Spinal cord (tissue), 10 donors: ENCODE measurements at places on chromosomes 1 and 21. TPM values are rescaled to one million over a fixed set of nuclear protein-coding genes. Genes with fewer than 3 reads are reported as not detected.

KRTAP11-1 gene
- not detected for total RNA-seq

ETNK2 gene
- total RNA-seq = 18.2 TPM

OR2L8 gene
- total RNA-seq = 0.44 TPM

SLFNL1 gene
- total RNA-seq = 0.59 TPM

HRNR gene
- not detected for total RNA-seq

CLEC20A gene
- total RNA-seq = not detected

TMEM200B gene
- 5.4 TPM for total RNA-seq

DNA sequence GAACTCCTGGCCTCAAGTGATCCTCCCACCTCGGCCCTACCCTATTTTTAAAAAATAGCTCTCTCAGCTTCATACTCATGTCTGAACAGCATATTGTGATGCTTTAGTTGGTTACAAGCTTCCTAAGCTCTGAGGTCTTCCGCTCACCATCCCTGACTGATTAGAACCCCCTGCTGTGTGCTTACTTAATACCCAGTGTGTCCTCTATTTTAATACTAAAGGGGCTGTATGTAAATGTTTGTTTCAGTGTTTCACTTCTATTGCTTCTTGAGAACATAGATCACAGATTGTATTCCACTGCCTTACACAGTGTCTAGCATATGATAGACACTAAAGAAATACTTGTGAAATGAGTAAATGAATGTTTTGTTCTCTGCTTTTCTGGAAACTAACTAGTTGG, 29.8 kb downstream of the ZYG11B start:
- H3K4me1 ChIP-seq = no peaks in the 10 kb centered on the region
- DNase-seq = no peak
- H3K27me3 ChIP-seq = no peaks in the 10 kb centered on the region

DNA sequence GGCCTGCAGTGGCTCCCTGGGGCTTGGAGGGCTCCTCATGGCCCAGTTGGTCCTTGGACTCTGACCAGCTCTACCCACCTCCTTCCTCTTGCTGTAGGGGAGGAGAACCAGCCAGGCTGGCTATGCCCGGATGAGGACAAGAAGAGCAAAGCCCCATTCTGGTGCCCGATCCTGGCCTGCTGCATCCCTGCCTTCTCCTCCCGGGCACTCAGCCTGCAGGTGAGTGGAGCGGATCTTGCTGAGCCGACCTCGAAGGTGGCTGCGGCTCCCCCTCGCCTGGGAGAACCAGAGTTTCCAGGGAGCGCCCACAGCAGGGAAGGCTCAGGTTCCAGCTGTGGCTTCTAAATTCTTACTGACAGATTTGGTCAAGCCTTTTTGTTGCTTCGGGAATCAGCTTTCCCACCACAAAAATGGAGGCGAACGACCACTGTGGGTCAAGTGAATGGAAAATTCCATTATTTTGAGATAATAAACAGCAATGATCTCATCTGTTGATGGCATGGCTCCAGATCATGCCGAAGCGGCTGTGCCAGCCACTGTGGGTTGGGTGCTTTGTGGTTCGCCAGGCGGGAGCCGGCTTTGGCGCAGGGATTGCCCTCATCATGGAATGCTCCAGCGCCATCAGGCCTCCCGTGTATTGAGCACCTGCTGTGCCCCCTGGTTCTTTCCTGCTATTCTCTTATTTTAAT, 106.5 kb upstream of the ACTL8 start:
- H3K27me3 ChIP-seq = no peaks in the 10 kb centered on the region
- no peak overlapping the region for H3K4me3 ChIP-seq
- H3K4me1 ChIP-seq = peaks cover 26% of the 10 kb centered on the region
- H3K27ac ChIP-seq = no peak overlapping the region
- peaks cover 76% of the 10 kb centered on the region for H3K36me3 ChIP-seq

GRCh38 chr1:81998165-81998564, 197.4 kb downstream of the ADGRL2 start:
- no peaks in the 10 kb centered on the region for H3K27me3 ChIP-seq
- no peak overlapping the region for H3K27ac ChIP-seq
- DNase-seq = no peak
- H3K4me1 ChIP-seq = no peaks in the 10 kb centered on the region

DNA sequence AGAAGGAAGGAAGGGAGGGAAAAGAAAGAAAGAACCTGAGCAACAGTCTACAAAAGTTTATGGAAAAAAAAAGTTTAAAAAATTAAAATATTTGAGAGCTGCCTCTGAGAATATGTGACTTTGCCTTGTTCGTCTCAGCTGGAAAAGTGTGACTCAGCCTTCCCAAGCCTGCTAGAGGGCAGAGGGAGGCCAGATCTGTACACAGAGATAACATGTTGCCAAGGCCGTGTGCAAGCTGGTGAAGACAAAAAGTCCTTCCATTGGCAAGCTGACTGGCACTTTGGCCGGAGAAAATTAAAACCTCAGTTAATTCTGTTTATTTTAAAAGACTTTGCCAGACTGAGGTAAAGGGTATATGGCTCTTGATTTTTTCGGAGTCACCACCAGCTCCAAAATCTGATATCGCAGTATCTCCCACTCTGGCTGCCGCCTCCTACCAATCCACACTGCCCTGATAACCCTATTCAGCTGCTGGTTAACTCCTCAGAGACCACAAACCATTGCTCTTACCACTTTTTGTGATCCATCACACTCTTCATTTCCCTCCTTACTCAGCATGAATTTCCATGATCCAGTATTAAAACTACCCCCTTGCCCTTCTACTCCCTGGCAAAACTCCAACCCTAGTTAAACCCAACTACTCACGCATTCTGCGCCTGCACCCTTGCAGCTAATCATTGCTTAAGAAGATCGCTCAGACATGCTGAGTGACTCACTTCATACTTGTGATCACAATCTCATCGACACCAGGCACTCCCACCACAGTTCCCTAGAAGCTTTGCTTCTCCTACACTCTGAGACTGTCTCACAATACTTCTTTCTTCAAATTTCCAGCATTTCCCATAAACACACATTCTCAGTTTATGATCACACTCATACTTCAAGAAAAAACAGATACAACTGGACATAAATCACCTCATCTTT, 5.7 kb upstream of the PPP1R15B start:
- H3K4me3 ChIP-seq = no peak overlapping the region
- H3K27me3 ChIP-seq = no peaks in the 10 kb centered on the region
- H3K27ac ChIP-seq = peak overlapping the region; percentile 45
- H3K36me3 ChIP-seq = peaks cover 2% of the 10 kb centered on the region
- no peak for DNase-seq
- H3K4me1 ChIP-seq = peaks cover 8% of the 10 kb centered on the region

DNA sequence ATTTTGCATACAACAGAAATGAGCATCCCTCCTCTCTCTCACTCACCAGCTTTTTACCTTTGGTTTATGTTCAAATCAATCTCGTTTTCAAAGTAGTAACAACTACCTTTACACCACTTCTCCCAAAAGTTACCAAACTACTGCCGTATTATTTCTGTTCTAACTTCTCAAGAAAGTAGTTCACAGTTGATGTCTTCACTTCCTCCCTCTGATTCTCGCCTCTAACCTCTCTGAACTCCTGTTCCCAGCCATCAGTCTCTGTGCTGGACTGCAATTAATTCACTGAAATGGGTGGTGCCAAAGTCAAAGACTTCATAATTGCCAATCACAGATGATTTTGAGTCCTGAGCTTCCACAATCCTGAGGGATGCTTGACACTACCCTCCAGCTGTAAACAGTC, 54.0 kb downstream of the ZNF281 start:
- H3K27me3 ChIP-seq = no peaks in the 10 kb centered on the region
- no peak overlapping the region for H3K27ac ChIP-seq
- H3K36me3 ChIP-seq = no peaks in the 10 kb centered on the region
- DNase-seq = no peak
- no peak overlapping the region for H3K4me3 ChIP-seq
- no peaks in the 10 kb centered on the region for H3K4me1 ChIP-seq

GRCh38 chr1:31900790-31901189, 37.4 kb downstream of the PTP4A2 start:
- DNase-seq = no peak
- no peaks in the 10 kb centered on the region for H3K36me3 ChIP-seq
- no peaks in the 10 kb centered on the region for H3K4me1 ChIP-seq

- no peak for DNase-seq
- peaks cover 69% of the 10 kb centered on the region for H3K4me1 ChIP-seq
- no peaks in the 10 kb centered on the region for H3K36me3 ChIP-seq
Observed at GRCh38 chr21:38990424-38990794, 184.7 kb downstream of the ETS2 start.

GRCh38 chr1:170664828-170665612, 1.1 kb downstream of the PRRX1 start:
- peaks cover 58% of the 10 kb centered on the region for H3K4me1 ChIP-seq
- peak overlapping the region; percentile 66 for H3K4me3 ChIP-seq
- H3K27ac ChIP-seq = peak overlapping the region; percentile 82

GRCh38 chr1:226641671-226642231, 93.2 kb downstream of the STUM start:
- H3K27ac ChIP-seq = no peak overlapping the region
- no peaks in the 10 kb centered on the region for H3K27me3 ChIP-seq
- no peak for DNase-seq
- peaks cover 87% of the 10 kb centered on the region for H3K36me3 ChIP-seq
- no peak overlapping the region for H3K4me3 ChIP-seq
- H3K4me1 ChIP-seq = peaks cover 58% of the 10 kb centered on the region

DNA sequence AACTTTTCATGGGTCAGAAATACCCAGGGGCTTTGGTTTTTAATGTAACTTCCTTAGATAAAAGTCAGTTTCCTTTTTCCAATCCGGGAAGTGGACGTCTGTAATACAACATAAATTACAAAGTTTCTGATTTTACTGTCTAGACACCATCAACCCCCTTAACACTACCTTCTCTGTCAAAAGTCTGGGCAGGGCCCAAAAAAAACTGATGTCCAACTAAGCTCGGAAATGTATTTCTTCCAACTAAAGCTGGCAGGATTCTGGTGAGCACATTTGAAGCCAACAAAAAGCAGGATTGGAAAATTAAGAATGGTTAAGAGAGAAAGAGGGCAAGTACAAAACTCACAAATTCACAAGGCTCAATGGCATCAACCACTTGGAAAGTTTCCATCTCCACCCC, 24.3 kb downstream of the DDAH1 start:
- no peaks in the 10 kb centered on the region for H3K36me3 ChIP-seq
- H3K27ac ChIP-seq = no peak overlapping the region
- no peak for DNase-seq
- peaks cover 4% of the 10 kb centered on the region for H3K4me1 ChIP-seq
- H3K4me3 ChIP-seq = no peak overlapping the region

GRCh38 chr1:27143401-27143800, 11.5 kb downstream of the SLC9A1 start:
- DNase-seq = no peak
- H3K27ac ChIP-seq = peak overlapping the region; percentile 10
- no peaks in the 10 kb centered on the region for H3K27me3 ChIP-seq
- no peak overlapping the region for H3K4me3 ChIP-seq

GRCh38 chr1:240936911-240937668, 325.1 kb upstream of the GREM2 start:
- no peak for DNase-seq
- H3K4me1 ChIP-seq = no peaks in the 10 kb centered on the region
- H3K27ac ChIP-seq = no peak overlapping the region
- H3K36me3 ChIP-seq = no peaks in the 10 kb centered on the region
- no peak overlapping the region for H3K4me3 ChIP-seq
- no peaks in the 10 kb centered on the region for H3K27me3 ChIP-seq

DNA sequence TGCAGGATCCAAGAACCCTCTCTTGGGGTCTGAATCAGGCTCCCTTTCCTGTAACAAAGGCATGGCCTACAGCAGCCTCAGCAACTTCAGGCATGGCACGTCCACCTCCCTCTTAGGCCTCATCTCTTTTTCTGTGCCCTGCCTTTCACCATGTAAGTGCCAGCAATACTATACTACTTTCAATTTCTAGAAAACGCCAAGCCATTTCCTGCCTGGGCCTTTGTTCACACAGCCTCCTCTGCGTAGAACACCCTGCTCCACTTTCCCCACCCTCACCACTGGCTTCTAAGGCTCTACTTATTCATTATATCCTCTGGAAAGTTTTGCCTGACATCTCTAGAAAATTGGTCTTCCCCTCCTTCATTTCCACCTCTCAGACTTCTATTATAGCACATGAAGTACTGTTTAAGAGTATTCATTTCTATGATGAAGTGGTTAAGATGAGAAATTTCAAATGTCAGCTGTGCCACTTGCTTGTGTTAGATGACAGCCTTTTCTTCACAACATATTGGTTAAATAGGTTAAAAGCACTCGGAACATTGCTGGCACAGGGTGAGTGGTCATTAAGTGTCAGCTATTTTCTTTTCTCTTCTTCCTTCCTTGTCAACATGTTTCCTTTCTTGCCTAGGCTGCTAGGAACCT, 41.6 kb upstream of the VWA5B1 start:
- H3K36me3 ChIP-seq = no peaks in the 10 kb centered on the region
- no peak overlapping the region for H3K27ac ChIP-seq
- no peak overlapping the region for H3K4me3 ChIP-seq
- H3K27me3 ChIP-seq = no peaks in the 10 kb centered on the region
- DNase-seq = no peak
